Caudate nucleus (tissue), 63 donors: ENCODE measurements at places on chromosomes 16 and 17.

- peak; percentile 63 for DNase-seq
Observed at GRCh38 chr17:64661976-64662773, at the start of gene SMURF2. Gene SMURF2, minus strand, starts transcription at chr17:64662307. Its CDS starts 427 bp downstream, at chr17:64661880.

DNA sequence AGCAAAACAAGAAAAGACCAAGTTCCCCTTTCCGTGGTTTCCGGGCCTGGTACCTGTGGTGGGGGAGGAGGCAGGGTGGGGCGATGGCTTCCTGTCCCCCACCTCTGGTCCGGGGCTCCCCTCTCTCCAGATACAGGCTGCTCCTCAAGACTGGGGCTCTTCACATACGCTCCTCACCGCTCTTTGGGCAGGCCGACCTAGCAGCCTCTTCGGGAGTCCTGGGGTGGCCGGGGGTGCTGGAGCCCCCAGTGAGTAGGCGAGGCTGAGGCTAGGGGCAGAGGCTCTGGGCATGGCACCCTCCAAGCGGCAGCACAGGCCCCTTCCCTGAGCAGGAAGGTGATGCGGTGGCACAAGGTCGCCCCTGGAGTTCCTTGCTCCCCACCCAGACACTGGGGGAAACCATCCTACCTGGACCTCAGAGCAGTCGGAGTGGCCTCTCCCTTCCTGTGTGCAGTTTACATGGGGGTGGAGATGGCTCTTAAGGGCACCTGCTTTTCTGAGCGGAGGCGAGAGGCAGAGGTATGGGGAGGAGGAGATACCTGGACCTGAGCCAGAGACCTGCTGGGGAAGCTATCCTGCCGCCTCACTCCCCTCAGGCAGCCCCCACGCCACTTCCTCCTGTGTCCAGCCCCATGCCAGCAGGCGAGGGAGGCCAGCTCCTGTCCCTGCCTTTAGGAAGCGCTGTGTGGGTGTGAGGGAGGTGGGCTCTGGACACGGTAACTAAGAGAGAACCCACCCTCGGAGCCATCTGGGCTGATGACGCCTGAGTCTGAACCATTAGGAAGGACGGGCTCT is 891 bp downstream of the CORO1A start:
- DNase-seq, result no peak

DNA sequence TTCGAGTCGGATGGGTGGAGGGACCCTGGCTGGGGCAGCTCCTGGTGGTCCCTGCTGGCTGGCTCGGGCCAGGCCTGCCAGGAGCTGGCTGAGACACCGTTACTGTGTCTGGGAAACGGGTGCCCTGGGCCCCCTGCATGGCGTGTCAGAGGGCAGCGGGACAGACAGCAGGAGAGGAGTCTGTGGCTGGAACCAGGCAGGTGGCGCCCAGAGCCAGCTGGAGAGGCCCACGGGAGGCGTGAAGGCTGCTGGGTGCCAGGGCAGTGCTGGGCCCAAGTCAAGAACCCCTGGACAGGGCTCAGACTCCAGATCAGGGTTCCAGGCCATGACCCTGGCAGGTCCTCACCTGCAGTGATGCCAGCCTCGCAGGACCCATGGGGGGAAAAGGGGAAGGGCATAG is 16.6 kb downstream of the SOX8 start:
- DNase-seq, result no peak

DNA sequence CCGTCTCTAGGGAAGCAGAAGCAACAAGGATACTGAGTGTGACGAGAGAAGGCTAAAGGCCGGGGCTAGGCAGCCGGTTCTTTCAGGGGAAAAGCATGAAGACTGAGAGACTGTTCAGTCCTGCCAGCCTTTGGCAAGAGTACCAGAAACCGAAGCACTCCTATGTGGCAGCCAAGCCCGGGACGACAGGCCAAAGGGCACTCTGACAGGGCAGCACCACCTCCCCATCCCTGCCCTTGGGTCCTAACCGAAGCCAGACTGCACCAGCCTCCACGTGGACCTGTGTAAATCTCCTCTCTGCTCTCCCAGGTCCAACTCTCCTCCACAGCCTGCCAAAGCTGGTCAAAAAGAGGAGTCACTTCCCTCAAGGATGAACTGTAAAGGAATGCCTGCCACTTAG is 23.5 kb upstream of the ALOX15 start:
- no peak for DNase-seq

DNA sequence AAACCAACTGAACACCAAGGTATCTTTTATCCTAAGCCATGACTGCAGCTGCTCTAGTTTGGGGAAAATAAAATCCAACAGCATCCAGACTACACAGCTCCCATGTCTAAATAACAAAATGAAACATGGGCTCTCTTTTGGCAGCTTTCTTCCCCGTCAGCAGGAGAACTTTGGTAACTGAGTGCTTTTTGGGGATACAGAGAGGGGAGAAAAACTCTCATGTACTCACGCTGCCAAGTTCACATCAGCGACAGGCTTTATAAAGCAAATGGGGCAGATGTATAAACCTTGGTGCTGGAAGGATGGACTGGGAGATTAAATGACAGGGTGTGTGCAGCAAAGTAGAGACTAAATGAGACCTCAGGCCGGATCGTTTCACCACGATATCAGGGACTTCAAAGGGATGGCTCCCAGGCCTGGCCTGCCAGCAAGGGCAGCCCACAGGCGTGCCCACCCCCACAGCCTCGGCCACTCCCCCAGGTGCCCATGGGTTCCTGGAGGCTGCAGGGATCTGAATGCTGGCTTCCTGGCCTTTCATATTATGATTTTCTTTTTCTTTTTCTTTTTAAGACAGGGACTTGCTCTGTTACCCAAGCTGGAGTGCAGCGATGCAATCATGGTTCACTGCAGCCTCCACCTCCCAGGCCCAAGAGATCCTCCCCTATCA is 174.6 kb downstream of the ZNF423 start:
- DNase-seq, result no peak

DNA sequence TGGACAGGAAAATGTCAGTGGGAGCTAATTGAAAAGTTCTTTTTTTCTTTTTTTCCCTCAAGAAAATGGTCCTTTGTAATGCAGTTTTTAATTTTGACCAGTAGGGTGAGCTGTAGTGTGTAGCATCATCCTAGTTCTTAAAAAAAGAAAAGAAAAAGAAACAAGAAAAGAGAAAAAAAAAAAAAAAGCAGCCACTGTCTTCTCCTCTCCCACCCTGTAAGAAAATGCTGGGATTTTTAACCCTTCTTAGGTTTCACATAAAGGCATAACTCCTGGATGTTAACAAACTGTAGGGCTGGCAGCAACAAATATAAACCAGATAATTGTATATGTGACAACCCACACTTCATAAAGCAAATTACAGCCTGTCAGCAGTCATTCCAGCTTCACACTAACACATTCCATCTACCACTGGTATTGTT is 78.1 kb downstream of the SKAP1 start:
- DNase-seq, result no peak

DNA sequence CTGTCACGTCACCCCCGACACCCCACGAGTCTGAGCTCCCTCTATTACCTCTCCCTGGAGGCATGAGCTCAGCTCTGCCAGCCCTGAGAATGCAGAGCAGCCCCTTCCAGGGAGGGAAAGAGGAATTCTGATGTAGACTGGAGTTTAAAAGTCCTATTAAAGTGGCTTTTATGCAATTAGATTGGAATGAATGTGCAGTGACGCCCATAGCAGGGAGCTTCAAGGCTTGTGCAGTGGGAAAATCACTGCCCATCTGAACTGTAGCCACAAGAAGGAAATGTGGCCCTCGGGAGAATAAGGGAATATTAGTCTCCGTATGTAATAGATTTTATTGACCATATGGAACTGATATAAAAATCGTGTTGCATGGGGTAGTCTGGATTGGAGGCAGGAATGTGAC is 66.9 kb downstream of the ZNF423 start:
- no peak for DNase-seq

DNA sequence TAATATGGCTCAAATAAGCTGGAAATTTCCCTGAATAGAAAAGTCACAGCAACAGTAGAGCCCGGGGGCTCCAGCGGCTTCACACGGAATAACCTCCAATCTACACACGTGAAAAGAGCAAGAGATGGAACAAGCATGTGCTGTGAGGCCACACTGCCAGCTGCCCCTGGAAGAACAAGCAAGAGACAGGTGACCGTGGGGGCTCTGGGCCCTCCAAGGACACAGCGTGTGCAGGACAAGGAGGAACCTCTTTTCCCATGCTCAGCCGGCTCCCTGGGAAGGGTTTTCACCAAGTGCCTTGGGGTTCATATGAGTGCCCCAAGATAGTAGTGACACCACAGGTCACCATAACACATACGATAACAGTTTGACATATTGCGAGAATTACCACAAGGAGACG is 110.2 kb upstream of the ZNF750 start:
- no peak for DNase-seq

DNA sequence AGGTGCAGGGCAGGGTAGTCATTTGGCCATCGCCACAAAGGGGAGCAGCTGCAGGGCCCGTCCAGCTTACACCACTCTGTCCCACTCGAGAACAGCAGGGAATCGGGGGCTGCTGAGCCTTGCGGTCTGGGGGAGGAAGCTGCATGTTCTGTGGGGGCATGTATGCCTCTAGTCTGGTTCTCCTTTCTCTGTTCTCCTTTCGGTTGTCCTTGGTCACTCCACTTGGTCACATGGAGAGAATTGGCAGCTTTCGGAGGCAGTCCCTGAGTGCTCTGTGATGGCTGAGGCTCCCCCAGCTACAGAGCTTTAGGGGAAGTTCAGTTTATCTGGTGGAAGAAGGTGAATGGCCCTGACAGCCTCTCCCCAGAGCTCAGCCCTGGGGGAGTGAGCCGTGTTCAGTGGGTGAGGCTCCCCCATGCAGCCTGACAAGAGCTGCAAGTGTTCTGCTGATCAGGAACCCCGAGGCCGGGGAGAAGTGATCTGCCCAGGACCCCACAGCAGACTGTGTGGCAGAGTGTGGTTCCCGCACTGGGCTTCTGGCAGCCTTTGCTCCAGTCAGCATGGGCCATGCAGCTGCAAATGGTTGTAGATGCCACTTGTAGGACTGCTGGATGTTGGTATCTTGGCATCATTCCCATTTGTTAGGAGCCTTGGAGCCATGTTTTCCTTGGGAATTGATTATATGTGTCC is 22.3 kb upstream of the SMPD3 start:
- DNase-seq, result no peak

- DNase-seq, result no peak
Observed at GRCh38 chr16:66682271-66682670, 14.3 kb downstream of the CMTM4 start.

- DNase-seq, result no peak
Observed at GRCh38 chr16:85011846-85012284, 530 bp upstream of the ZDHHC7 start.

DNA sequence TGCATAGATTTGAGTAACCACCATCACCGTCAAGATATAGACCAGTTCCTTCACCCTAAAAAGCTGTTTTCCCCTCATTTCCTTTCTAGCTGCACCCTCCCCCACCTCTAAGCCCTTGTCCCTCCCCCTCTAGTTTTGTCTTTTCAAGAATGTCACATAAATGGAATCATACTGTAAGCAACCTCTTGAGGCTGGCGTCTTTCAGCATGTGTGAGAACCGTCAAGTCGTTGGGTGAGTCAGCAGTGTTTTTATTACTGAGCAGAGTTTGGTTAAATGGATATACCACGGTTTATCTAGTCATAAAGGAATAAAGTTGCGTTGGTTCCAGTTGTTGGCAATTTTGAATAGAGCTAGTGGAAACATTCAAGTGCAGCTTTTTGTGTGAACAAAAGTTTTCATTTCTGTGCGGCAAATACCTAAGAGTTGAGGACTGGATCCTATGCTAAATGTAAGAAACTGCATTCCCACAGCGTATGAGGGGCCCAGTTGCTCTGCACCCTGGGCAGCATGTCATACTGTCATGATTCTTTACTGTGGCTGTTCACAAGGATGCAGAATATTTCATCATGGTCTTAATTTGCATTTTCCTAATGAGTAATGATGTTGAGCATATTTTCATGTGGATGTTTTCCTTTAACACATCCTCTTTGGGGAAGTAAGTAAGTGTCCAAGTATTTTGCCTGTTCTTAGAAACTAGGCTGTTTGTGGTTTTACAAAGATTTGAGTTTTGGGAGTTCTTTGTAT is 264.3 kb downstream of the CPPED1 start:
- no peak for DNase-seq

DNA sequence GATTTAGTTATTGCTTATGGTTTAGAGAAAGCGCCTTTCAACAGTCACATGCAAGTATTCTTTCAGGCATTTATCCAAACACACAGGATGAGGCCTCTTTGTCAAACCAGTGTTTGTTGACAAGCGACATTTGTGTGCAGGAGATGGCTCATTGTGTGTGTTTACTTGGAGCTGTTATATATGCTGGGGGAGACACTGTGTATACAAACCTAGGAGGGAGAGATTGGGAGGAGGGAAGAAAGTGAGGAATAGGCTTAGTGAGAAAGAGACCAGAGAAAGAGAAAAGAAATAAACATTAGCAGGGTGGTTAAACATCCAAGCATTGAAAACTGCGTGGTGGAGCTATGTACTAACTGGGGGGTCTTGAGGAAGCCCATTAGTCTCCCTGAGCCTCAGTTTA is 437.6 kb downstream of the MAF start:
- no peak for DNase-seq

- DNase-seq, result no peak
Observed at GRCh38 chr17:53012364-53012763, 810.4 kb upstream of the KIF2B start.

GRCh38 chr16:24189941-24190340 is 66.2 kb upstream of the CACNG3 start:
- DNase-seq, result no peak

GRCh38 chr17:50986989-50987660 is 121.0 kb upstream of the TOB1 start:
- DNase-seq, result no peak

DNA sequence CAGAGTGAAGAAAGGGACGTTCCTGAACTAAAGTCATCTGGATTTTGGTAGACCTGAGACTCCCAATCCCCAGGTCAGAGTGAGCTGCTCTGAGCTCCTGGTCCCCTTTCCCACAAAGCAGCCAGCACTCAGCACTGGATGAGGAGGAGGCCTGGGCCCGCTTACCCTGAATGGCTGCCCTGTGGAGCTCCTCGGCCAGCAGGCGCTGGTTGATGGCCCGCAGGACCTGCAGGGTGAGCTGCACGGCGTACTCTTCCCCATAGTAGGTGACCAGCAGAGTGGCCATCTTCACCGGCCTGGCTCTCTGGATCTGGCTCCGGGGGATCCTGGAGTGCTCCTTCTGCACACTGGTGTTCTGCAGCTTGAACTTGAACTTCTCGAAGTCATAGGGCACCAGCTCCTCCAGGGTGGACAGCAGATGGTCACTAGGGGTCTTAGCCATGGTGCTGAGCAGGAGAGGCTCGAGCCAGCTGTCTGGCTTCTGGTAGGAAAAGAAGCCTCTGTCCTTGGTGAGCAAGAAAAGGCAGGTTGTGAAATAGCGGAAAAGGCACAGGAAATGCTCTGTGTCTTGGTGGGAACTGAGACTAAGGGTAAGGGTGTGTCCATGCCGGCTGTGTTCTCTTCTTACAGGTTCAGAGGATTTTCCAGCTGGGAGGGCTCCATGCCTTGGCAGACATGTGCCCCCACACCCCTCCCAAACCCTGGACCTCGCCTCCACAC is at the start of gene MEFV:
TSS of gene MEFV (minus strand) at position 488 of the 720 bp plus-strand sequence. CDS start at position 442, 46 bp downstream.
- no peak for DNase-seq

DNA sequence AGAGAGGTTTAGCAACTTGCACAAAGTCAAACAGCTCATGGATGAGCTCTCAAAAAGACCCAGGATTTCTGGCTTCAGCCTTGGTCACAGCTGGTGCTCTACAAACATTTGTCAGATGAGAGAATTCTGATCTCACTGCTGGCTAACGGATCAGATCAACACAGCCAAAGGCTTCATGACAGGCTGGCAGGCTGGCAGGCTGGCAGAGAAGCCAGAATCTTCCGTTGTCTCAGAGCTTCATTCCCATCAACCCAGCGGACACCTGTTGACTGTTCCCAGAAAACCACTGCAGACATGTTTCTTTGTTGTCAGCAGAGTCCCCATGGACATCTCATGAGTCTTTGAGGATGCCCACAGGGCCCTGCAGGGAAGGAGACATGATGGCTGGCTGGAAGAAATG is 303.8 kb upstream of the ASIC2 start:
- no peak for DNase-seq

- DNase-seq, result no peak
Observed at GRCh38 chr17:76562734-76563148, 22.9 kb downstream of the PRCD start.
